CMK (cell line): ENCODE measurements at places on chromosomes 3 and 15.

DNA sequence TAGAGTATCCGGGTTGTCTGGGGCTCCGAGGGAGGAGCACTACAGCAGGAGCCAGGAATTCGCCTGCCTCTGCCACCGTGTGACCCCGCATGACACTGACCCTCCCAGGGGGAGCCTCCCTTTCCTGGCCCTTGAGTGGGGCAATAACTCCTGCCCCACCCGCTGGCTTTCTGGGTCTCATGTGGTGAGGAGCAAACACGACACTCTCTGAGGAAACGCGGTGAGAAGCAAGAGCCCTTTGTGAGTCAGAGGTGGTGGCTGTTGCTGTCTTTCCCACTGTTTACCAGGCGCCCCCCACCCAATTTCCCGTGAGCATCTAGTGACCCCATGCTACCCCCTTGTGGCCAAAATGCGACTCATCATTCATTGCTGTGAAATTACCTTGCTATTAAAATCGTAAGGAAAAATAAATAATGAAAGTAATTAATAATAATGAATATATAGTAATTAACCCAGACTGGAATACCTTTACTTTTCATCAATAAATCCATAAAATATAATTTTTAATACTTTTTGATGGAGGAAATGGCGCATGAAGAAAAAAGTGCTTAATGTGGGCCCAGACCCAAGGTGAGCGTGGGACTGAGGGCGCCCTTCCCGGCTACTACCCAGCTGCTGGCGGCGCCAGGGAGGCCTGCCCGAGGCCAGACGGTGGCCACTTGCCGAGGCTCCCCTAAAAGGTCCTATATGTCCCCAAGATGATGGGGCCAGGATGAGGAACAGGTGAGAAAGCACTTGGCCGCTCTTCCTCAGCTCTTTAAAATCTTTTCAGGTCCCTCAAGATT, 29.3 kb downstream of the CCNL1 start:
- DNase-seq = no peak

GRCh38 chr3:59438492-59438891, 388.7 kb upstream of the CFAP20DC start:
- DNase-seq = no peak

DNA sequence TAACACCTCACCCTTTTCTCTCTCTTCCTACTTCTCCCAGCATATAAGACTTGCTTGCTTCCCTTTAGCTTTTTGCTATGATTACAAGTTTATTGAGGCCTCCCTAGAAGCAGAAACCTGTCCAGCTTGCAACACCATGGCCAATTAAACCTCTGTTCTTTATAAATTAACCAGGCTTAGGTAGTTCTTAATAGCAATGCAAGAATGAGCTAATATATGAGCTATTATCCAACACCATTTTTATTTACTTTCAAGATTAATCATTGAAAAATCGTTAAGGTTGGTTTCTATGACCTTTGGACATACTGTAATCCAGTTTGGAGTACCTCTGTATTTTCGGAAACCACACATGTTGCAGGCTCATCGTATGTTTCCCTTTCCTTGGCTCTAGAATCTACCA, 643.1 kb downstream of the ZPLD1 start:
- DNase-seq = no peak

DNA sequence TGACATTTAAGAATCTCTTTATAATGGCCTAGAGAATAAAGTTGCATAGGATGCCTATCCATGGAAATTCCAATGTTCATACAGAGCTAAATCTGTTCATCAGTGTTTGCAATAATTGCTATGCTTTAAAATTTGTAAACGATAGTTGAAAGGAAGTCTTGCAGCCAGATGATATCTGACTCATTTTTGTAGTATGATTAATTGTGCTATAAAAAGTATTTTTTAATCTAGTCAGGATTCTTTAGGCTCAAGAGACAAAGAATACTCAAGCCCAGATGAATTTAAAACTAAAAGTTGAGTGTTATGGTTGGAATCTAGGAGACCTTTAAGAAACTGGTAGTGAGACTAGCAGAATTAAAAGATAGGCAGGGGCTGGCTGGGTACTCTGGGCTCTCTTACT, 50.5 kb downstream of the SUCNR1 start:
- DNase-seq = no peak

DNA sequence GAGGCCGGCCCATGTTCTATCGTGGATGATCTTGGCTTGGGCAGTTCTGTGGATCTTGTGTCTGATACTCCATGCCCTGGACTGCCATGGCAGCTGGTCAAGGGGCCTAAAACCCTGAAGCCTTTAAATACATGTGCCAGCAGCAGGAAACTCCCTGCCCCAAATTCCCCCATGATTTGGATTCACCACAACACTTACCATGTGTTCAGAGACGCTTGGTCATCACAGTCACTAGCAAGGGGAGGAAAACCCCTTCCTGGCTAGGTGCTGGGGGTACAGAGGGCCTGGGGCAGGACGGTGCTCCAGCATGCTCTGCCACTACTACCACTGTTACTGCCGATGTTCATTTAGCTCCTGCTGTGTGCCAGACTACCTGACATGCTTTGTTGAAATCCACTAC, 94.4 kb downstream of the DNAJB8 start:
- no peak for DNase-seq

DNA sequence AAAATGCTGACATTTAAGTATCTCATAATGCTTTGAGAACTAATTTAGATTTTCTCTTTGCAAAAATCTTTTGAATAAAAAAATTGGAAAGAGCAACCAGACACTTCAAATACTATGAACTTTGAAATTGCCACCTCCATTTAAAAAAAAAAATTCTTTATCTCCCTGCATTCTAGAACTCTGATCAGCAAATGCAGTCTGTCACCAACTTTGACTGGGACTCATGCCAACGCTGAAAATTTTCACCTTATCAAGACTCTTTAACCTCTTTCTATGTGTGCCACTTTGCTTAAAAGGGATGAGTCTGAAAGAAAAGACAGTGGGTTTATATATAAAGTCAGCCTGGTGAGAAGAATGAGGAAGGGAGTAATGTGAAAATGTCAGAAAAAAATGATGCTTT, 191.2 kb upstream of the ARPP21 start:
- DNase-seq = no peak

DNA sequence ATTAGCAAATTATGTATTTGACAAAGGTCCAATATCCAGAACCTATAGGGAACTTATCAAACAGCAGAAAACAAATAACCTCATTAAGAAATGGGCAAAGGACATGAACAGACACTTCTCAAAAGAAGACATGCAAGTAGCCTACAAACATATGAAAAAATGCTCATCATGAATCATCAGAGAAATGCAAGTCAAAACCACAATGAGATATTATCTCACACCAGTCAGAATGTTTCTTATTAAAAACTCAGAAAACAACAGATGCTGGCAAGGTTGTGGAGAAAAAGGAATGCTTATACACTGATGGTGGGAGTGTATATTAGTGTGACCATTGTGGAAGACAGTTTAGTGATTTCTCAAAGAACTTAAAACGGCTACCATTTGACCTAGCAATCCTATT, 116.1 kb upstream of the CRBN start:
- DNase-seq = no peak

DNA sequence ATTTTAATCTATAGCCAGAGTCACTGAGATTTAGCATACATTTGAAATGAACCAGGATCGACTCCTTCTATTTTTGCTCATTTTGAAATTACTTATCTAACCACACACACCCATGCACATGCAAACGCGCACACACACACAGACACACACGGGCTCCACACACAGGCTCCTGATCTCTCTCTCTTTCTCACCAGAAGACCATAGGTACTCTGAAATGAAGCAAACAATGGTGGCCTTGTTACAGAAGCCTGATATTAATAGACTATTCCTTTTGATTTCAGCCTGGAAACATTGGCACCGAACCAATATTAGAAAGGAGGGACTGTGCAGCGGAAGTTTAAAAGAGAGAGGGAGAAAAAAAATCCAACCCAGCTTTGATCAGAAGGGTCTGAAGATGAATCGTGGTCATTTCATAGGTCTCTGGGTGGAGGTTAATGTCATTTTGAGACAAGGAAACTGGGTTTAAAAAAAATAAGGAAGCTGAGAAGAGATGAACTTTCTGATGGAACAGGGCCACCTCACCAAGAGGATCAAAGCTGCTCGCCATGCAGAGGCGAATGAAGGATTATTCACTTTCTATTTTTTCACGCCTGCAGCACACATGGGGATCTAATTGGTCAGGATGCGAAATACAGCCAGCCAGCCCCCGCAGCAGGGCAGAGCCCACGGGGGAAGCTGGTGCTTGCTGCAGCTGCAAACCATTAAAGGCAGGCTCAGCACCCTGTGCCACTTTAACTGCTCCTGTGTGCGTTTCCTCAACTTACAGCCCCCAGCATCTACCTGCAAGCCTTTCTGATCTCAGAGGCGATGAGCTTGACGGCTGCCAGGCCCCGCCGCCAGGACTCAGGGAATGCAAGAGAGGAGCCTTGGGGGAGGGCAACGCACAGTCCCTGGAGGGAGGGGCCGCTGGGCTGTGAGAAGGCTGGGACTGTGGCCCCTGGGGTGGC, 88.8 kb downstream of the HES1 start:
- no peak for DNase-seq

GRCh38 chr3:31621314-31621713, 88.6 kb downstream of the STT3B start:
- no peak for DNase-seq

DNA sequence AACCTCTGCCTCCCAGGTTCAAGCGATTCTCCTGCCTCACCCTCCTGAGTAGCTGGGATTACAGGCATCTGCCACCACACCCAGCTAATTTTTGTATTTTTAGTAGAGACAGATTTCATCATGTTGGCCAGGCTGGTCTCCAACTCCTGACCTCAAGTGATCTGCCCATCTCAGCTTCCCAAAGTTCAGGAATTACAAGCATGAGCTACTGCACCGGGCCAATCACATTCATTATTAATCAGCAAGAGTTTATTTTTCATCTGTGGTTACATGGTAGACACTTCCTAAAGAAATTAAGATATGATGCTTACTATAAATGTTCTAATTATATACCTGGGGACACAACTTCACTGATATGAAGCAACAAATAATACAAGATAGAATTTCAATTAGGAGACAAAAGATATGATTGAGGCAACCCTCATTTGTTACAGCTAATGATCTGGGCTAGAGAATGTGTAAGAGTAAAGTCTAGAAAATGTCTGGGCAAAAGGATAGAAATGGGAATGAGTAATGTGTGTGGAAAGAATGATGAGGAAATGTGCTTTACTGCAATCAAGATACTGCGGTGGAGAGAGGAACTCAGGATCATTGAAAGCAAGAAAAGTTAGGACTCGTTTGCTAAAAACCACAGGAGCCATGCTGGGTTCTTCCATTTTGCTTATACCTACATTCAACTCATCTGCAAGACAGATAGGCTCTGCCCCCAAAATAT, 366.8 kb downstream of the ZIC1 start:
- no peak for DNase-seq

- DNase-seq = no peak
Measured at GRCh38 chr3:147395899-147396711, 10.2 kb downstream of the ZIC4 start.

DNA sequence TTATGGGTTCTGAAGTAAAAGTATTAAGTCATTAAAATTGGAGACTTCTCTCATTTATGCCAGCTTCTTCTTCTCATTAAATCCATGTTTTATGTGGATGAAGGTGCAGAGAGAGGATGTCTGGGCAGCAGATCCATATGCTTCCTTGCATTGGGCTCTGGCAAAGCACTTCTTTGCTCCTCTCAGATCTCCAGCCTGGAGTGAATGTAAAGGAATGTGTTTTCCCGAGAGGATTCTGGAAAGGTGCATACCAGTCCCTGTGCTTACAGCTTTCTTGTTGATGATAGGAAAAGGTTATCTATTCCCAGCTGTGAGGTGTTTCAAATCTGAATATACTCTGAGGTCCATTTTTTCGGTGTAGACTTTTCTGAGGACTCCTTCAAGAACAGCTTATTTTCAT, 79.9 kb upstream of the PEX5L start:
- no peak for DNase-seq

- peak; percentile 77 for DNase-seq
Measured at GRCh38 chr15:63892794-63893441, 59.2 kb upstream of the HERC1 start.

DNA sequence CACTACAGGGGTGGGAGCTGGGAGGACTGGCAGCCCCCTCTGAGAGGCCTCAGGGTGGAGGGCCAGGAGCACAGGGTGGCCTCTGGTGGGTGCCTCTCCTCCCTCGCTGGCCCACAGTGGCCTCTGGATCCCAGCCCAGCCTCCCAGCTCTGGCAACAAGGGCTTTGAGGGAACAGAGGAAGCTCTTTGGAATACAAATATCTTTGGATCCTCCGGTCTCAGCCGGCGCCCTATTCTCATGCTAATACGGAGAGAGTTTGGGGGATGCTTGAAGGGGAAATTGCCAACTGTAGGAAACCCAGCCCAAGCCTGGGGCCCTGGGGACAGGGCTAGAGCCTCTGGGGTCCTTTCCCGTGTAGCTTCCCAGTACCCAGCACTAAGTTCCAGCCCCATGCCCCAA, 33.4 kb upstream of the INSYN1 start:
- DNase-seq = no peak

DNA sequence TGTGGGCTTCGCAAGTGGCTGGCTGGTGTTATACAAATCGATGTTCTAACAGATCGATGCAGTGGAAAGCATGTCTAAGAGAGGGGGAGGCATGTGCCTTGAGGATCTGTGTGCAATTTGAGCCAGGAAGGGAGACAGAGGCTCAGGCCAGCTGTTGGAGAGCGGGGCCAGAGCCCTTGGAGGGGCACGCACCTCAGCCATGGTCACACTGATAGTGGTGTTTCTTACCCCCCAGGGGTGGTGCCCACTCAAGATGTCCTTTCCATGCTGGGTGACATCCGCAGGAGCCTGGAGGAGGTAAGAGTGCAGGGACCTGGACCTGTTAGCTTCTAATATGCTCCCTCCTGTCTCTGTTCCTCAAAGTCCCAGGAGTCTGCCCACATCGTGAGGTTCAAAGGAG, 3.8 kb upstream of the ABTB1 start:
- no peak for DNase-seq

DNA sequence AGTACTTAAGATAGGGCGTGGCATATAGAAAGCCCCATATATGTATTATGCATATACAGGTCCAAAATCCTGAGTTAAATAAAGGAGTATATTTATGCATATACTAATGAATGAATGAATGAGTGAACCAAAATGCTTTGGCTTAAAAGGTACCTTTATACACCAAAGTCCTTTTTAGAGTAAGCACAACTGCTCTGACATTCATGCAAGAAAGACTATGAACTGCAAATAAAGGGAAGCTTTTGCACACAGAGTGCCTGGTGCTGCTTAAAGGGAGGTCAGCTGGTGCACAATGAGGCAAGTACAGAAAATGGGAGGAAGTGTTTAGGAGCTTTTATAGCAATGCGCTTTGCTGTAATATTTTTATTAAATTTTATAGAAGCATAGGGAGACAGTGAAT, 214.0 kb downstream of the KLF13 start:
- no peak for DNase-seq

DNA sequence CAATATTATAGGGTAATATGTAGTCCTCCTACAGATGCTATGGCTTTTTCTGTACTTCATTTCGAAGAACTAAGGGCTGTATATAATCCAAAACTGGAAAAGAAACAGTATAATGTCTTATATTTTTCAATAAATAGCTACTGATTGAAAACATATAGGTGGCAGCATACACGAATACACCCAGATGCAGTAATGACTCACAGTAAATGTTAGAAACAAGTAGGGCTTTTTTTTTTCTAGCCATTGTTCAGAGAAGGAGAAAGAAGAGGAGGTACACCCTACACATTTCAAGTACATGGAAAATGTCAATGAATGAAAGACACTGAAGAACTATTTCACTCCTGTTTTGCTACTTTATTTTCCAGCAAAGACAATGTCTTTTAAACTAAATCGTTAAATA, 9.4 kb downstream of the DAZL start:
- DNase-seq = no peak
